ENCODE measurements at places on chromosomes 13 and 19.

DNA sequence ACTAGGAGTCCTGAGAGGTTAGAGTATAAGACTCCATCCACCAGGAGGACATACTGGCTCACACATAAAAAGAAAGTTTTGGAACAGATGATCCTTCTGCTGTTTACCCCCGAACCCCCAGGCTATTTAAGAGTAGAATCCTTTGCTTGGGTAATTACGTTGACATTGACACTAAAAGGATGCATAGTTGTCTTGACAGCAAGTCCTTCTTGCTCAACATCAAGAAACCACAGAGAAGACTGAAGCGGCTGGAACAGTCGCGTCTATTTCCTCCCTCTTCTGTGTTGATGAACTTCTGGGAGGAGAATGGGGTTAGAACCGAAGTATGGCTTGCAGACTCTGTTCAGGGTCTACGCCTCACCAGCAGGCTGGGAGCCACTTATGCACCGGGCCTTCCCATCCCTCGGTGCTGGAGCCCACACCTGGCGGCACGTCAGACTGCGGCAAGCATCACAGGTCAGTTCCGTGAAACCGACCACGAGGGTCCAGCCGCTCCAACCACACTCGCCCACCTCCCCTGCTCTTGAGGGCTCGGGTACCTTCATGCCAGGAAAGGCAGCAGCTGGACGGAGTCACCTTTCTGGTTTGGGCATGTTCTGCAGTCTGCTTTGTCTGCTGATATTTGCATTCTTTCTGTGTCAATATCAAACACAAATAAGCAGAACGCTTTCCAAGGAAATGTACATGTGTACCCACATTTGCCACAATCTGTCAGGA, 42.4 kb upstream of the RANBP3 start:
- no peak for DNase-seq

GRCh38 chr19:1408300-1409203, 1.2 kb downstream of the DAZAP1 start:
- DNase-seq = peak; percentile 65

DNA sequence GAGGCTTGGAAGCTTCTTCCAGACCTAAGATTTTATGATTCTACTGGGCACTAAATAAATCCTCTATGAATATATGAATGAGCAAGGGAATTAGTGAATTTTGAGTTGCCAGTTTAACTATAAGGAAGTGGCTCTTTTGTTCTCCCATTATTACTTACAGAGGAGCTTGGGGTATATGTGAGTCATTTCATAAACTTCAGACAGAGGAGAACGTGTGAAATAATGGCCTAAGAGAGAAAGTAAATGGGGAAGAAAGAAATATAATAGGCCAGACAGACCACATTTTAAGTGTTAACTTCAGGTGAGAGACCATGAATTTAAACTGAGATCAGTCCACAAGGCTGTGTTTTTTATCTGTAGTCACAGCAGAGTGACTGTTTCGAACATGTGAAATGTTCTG, 570.9 kb downstream of the GPC6 start:
- no peak for DNase-seq

GRCh38 chr19:3665681-3666544, 34.4 kb downstream of the PIP5K1C start:
- no peak for DNase-seq

- no peak for DNase-seq
These were observed 924.6 kb downstream of the OLFM4 start for GRCh38 chr13:53953183-53953582.

DNA sequence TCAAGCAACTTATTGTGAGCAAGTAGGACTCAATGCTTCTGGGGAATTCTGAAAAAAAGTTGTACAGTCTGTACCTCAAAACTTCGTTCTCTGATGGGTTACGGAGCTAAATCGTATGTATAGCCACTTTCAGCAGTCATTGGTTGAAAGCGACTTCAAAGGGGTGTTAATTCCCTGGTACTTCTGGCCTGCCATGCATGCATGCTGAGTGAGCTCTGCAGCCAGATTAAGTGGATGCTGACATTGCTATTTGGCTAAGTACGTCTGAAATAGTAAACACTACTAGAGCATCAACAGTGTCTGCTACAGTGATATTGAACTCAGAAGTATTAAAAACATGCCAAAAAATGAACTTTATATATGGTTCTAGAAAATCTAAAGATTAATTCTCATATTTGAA, 1183.1 kb upstream of the PCDH20 start:
- DNase-seq = no peak
